NCI-H2029 (cell line): ENCODE measurements at places on chromosomes 4 and X.

DNA sequence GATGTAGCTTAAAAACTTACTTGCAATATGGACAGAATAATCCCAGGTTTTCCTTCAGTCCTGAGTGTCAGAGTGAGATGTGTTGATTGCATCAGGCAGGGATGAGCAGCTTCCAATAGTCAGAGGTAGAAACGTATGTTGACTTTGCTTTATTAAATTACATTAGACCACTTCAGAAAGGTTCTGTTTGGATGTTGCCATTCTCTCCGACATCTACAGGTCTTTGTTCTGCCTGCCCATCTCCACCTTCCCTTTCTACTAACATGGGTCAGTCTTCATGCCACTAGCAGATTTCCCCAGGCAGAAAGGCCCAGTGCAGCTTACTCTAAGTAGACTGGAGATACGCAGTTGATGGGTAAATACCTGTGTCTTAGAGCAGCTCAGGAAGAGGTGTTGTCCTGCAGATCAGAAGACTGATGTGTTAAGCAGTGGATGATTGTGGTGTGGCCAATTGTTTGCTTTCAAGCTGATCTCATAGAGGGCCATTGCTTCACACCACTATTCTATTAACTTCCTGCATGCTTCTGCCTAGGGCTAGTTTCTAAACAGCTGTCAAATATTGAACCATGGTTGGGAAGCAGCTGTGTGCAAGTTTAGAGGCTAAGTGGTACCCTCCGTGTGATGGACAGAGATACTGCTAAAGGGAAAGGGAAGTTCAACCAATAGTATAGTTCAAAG, 1.8 kb downstream of the FRMPD4 start:
- no peak for DNase-seq

GRCh38 chr4:6986072-6986780, 56.9 kb upstream of the TADA2B start:
- DNase-seq = no peak

GRCh38 chr4:155906554-155907247, 3.2 kb downstream of the TDO2 start:
- DNase-seq = peak; percentile 11

DNA sequence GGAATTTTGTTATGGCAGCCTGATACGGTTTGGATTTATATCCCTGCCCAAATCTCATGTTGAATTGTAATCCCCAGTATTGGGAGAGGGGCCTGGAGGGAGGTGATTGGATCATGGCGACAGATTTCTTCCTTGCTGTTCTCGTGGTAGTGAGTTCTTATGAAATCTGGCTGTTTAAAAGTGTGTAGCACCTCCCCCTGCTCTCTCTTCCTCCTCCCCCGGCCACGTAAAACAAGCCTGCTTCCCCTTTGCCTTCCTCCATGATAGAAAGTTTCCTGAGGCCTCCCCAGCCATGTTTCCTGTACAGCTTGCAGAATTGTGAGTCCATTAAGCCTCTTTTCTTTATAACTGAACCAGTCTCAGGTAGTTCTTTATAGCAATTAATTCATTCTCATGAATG, 37.9 kb downstream of the SUPT20HL2 start:
- DNase-seq = no peak

GRCh38 chr4:89314291-89314690, 6.7 kb upstream of the GPRIN3 start:
- no peak for DNase-seq

DNA sequence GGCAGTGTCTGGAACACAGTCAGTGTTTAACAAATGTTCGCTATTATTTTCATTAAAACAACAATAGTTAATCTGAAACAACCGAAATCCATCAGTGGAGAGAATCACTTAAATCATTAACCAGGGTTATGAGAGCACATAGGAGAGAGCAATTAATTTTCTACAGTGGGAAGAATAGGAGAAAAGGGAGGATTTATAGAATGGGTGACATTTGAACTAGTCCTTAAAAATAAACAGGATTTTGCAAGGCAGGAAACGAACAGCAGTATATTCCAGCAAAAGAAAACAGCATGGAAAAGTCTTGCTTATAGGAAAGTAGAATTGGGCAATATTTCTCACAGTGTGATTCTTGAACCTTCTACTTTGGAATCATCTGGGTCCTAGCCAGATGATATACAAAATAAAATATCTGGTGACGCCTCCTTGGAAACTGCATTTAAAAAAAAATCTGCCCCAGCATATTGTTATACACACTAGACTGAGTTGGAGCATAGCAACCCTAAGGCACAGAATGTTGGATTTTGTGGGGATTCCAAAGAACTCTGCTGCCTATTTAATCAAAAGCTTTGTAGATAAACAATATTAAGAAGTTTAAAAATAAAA, 56.1 kb downstream of the INTS12 start:
- DNase-seq = no peak

DNA sequence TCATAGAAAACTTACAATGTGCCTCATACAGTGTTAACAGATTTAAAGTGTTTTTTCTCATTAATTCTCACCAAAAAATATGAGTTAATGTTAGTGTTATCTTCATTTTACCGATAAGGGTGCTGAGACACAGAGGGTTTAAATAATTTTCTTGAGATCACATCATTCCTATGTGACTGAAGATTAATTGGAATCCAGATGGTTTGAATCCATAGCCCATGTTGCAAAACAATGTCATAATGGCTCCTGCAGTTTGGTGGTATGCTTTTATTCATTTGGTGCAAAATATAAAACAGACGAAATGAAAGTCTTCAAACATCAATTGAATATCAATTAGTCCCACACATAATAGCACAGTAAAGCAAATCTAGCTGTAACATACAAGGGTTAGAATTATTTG, 512.2 kb downstream of the FSTL5 start:
- DNase-seq = no peak

- no peak for DNase-seq
Measured at GRCh38 chrX:24148121-24148520, 1.4 kb upstream of the ZFX start.

DNA sequence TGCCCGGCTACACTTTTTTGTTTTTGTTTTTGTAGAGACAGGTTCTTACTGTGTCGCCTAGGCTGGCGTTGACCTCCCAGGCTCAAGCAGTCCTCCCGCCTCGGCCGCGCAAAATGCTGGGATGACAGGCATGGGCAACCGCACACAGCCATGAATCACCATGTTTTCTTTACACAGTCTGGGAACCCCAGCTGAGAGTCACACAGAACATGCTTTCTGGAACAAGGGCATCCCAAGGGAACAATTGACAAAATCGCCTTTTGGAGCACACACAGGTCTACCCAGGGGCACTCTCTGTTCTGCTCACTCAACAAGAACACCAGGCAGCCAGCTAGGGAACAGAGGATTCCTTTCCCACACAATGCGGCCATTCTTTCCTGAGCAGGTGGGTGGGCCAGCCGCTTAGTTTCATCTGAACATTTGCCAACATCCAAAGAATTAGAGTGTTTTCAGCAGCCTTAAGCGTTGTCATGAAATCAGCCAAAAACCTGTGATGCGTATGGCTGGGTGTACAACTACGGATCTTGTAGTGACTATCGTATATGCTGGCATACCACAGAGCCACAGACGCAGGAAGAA, 15.7 kb downstream of the PRKX start:
- no peak for DNase-seq

DNA sequence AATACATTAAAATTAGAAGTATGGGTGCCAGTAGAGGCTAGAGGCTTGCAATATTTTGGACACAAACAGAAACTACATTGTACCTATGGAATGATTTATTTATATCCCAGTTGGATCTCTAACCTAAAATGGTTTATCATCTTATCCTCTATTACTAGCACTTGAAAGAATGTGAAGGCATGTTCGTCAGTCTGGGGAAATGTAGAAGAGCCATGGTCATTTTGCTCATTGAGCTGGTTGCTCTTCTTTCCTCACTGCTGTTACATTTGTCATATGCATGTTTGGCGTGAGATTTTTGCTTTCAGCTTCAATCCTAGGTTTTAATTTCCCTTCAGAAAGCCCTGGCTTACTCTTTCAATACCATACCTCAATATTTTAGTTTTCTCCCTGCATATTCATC, 82.4 kb upstream of the MYOZ2 start:
- no peak for DNase-seq

DNA sequence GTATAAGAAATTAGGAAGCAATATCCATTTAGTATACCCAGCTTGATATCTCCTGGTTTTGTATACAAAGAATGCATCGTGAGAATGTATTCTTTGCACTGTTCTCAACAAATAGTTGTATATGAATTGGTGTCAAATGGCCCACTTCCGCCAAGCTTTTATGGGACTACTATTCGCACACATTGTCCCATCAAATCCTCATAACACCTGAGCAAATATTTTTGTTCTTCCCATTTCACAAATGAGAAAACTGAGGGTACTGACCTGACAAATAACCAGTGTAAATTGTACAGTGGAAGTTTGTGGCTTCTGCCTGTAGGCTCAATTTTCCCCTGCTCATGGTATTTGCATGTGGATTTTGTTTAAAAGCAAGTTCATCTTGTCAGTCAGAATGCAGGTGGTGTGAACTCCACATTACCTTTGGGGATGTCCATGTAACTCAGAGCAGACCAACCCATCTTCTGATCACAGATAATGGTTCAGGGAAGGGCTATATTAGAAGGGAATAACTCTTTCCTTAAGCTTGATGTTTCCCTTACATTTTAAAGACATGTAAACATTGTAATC, 51.5 kb upstream of the FAM241A start:
- DNase-seq = no peak

DNA sequence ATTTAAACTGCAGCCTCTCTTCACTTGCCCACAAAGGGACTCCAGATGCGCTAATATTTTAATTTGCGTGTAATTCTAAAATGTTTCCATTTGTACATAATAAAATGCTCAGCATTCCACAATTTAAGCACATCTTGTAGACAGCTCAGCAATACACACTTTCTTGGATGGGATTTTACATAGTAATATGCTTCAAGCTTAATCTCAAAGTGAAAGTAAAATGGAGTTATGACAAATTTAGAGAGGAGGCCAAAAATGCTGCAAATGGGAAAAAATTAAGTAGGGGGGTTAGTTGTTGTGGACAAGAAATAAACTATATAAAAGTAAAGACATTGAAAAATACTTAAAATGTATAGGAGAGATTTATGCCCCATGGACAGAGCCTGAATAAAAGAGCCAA, 149.1 kb downstream of the FBXO8 start:
- DNase-seq = no peak

- no peak for DNase-seq
Measured at GRCh38 chr4:83234902-83235644, 49.5 kb downstream of the COQ2 start.

GRCh38 chrX:82666355-82666754, 841.7 kb upstream of the POU3F4 start:
- DNase-seq = no peak

DNA sequence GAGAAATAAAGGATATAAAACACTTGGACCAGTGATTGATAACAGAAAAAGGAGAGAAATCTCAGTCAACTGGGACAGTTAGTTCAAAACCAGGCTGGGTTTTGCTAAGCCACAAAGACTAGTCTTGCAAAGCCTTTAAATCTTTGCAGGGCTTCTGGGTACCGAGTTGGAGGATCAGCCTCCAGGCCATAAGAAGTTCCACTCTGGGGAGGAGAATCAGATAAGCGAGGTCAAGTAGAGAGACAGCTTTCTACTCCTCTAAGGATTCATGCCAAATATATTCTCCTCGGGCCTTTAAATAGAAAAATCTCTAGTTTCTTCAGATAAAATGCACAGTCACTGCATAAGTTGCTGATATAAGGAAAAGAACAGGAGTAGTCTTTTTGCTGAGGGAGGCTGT, 92.7 kb downstream of the MFAP3L start:
- no peak for DNase-seq

DNA sequence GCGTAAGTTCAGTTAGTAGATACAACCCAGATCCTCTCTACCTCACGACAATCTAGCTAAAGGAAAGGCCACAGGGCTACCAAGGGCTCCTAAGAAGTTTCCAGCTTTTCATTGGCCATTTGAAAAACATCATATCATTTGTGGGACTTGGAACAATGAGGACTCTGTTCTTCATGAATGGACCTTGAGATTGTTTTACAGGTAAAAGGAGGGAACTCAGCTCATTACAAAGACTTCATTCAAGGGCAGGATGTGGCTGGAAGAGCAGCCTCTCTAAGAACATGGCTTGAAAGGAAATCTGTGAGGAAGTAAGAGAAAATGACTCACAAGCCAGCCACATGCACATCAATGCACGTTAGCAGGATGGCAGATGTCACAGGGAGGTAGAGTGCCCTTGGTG, 105.9 kb upstream of the SLC7A11 start:
- DNase-seq = no peak

- no peak for DNase-seq
Measured at GRCh38 chr4:174600391-174600790, 78.1 kb upstream of the HPGD start.

GRCh38 chr4:26520728-26521450, 30.6 kb upstream of the CCKAR start:
- DNase-seq = no peak

DNA sequence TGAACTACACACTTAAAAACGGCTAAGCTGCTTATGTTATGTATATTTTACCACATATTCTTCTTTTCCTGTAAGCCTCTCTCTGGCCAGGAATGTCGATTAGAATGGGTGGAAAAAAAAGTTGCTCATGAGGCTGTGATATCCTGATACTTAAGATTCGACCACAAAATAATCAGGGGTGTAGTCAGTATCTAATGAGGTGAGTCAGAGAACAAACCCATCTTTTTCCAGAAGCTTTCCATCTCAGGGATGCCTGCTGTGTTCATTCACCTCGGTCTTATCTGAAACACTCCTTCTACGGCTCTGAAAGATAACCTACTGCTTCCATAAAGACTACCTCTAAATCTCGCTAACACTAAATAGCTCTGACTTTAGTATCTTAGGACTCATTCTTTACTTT, 142.7 kb upstream of the MAP3K15 start:
- DNase-seq = no peak

DNA sequence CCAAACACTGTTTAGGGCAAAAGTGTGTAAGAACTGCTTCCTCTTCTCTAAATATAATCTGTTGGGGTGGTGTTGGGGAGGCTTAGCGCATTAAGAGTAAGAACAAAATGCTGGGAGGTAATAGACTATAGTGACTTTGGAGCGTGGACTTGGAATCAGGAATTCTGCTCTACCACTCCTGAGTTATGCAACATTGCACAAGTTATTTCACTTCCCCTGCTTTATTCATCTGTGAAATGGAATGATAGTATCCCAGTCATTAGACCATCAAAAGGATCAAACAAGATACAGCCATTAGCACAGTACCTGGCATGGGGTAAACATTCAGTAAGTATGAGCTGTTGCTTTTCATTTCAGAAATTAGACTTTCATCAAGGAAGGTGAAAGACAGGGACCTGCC, 58.7 kb downstream of the IGFBP7 start:
- DNase-seq = no peak
